ENCODE measurements at places on chromosomes 5 and 9. TPM values are rescaled to one million over a fixed set of nuclear protein-coding genes. Genes with fewer than 3 reads are reported as not detected.

- no peak for ATAC-seq
These were observed 213.9 kb upstream of the TBCA start for GRCh38 chr5:77990020-77990419.

- ATAC-seq = no peak
These were observed 266.6 kb upstream of the GAS1 start for GRCh38 chr9:87213948-87214347.

DNA sequence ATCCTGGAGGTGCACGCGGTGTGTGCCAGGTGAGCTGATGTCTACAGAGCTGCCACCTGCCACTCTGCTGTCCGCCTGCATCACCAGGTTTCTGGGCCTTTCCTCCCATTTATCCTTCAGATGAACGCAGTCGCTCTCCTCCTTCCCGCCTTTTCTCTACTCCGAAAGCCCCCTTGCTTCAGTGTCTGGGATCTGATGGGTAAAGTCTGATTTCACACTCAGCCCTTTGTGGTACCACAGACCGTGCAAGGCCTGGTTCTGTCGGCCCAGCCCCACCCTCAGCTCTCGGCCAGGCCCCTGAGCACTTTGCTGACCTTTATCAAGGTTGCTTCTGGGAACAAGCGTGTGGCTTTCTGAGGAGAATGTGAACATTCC, 32.5 kb downstream of the GLT6D1 start:
- no peak for ATAC-seq

Gene MOCS2
- total RNA-seq = 41.5 TPM

Gene LCN12
- total RNA-seq = 1.3 TPM

Gene CNTFR
- total RNA-seq = 68.1 TPM

GRCh38 chr5:136309932-136310598, 55.3 kb downstream of the TRPC7 start:
- no peak for ATAC-seq

Gene WDR38
- 1.0 TPM for total RNA-seq

Data from motor neuron (in vitro differentiated cells).